ENCODE measurements at places on chromosomes 13 and 19.

DNA sequence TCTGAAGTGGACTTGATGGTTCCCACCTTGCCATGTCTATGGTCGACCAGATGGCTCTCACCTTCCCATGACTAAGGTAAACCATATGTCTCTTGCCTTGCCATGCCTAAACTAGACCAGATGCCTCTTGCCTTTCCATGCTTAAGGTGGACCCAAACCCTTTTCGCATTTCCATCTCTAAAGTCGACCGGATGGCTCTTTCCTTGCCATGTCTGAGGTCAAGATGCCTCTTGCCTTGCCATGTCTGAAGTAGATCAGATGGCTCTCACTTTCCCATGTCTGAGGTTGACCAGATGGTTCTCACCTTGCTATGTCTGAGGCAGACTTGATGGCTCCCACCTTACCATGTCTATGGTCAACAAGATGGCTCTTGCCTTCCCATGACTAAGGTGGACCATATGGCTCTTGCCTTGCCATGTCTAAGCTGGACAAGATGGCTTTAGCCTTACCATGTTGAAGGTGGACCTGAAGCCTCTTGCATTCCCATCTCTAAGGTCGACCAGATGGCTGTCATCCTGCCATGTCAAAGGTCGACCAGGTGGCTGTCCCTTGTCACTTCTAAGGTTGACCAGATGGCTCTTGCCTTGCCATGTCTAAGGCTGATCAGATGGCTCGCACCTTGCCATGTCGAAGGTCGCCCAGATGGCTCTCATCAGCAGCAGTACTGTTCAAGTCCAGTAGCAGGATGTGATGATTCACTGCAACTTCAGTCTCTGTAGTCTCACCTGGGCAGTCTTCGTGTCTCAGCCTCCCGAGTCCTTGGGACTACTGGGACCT lies 1439.4 kb downstream of the UQCRFS1 start:
- no peak for DNase-seq

DNA sequence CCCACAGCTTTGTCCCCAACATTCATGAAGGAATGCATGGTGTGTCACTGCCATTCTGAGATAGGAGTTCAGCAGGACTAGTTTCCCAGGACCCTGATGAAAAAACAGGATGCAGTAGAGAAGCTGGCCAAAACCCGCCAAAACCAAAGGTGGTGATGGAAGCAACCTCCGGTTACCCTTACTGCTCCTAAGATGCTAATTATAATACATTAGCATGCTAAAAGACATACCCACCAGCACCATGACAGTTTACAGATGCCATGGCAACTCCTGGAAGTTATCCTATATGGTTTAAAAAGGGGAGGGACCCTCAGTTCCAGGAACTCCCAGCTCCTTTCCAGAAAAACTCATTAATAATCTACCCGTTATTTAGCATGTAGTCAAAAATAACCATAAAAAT lies 59.9 kb upstream of the KCTD15 start:
- DNase-seq, result no peak

- no peak for DNase-seq
Observed at GRCh38 chr19:35562336-35562735, 1.1 kb downstream of the ATP4A start.

DNA sequence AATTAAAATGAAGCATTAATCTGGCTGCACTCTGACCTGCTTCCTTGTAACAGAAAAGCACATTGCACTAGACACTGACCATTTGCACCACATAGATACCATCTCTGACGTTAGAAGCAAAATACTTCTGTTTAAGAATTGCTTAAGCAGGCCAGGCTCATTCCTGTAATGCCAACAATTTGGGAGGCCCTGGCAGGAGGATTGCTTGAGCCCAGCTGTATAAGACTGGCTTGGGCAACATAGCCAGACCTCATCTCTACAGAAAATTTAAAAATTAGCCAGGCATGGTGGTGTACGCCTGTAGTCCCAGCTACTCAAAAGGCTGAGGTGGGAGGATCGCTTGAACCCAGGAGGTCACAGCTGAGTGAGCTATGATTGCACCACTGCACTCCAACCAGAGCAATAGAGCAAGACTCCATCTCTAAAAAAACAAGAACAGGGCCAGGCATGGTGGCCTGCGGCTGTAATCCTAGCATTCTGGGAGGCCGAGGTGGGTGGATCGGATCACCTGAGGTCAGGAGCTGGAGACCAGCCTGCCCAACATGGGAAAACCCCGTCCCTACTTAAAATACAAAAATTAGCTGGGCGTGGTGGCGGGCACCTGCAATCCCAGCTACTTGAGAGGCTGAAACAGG lies 7.0 kb upstream of the TLE6 start:
- DNase-seq, result no peak

DNA sequence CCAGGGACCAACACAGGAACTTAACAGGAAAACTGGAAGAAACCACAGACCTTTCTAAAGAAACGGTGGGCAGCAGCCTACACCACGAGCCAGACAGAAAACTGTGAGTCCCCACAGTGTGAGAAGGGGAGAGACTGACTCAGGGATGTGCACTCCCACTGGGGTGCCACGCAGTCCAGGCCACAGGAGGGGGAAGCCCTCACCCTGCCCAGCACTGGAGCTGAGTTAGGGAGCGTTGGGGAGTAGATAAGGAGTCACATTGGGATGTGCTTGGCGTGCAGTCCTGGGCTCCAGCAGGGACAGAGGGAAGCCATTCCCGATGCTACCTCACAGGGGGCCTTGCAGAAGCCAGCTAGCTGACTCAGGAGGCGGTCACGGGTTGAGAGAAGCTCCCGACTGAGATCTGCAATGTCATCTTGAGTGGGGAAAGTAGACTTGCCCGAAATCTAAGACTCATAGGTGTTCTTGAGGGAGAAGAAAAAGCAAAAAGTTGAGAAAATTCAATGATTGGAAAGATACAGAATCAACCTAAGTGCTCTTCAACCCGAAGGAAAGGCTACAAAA lies 17.3 kb downstream of the SIGLEC8 start:
- no peak for DNase-seq

DNA sequence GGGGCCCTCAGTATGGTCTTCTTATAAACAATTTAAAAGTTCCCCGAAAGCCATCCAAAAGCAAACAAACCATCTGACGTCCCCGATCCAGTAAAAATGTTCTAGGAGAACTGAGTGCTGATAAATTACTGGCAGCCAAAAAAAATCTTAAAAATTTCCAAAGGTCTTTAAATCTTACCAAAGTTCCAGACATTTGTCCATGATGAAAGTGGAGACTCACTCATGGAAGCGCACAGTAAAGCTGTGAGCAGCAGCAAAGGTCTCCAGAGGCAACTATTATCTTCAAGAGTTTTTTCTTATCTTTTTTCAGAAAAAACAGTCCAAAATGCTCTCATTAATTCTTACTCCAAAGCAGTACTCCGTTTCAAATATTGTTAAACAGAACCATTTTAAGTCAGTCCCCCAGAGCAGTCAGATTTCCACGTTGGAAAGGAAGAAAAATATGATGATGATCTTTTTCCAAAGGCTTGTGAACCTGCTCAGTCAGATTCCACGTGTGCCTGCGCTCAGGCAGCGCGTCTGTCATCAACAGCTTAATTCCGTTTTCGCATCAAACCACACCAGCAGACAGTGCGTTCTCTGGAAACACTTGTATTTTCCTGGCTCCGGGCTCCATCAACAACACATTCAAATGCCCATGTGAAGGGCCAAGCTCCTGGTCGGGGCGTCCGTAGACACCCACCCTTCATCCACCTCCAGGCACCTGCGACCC lies 85.4 kb downstream of the COL4A1 start:
- DNase-seq, result no peak

GRCh38 chr19:23070353-23071146 lies 46.3 kb upstream of the ZNF730 start:
- DNase-seq, result no peak

DNA sequence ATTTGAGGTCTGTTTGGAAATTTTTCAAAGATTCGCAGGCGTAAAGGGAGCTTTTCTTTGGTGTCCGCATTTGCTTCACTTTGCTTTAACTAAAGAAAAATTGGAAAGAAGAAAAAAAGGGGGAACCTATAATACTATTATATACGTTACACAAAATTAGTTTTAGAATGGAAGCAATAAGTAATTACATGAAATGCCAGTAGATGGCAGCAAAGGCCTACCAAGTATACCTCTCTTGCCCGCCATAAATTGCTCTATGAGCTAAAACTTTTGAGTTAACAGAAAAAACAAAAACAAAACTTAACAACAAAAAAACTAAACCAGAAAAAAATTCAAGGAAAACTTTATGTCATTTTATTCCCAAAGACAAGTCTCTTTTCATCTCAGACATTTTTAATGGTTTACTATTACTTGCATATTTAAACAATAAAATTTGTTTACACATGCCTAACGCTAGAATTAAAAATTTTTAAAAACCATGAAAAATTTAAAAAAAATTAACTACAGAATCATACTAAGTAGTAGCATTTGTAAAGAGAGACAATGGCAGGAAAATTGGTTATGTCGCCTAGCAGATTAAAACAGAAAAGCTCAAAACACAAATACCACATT lies 271.4 kb downstream of the NALCN start:
- peak; percentile 33 for DNase-seq

- DNase-seq, result no peak
Observed at GRCh38 chr13:30848332-30849027, 57.6 kb upstream of the MEDAG start.

- peak; percentile 88 for DNase-seq
Observed at GRCh38 chr19:48543121-48543710, 8.8 kb upstream of the SULT2B1 start.

DNA sequence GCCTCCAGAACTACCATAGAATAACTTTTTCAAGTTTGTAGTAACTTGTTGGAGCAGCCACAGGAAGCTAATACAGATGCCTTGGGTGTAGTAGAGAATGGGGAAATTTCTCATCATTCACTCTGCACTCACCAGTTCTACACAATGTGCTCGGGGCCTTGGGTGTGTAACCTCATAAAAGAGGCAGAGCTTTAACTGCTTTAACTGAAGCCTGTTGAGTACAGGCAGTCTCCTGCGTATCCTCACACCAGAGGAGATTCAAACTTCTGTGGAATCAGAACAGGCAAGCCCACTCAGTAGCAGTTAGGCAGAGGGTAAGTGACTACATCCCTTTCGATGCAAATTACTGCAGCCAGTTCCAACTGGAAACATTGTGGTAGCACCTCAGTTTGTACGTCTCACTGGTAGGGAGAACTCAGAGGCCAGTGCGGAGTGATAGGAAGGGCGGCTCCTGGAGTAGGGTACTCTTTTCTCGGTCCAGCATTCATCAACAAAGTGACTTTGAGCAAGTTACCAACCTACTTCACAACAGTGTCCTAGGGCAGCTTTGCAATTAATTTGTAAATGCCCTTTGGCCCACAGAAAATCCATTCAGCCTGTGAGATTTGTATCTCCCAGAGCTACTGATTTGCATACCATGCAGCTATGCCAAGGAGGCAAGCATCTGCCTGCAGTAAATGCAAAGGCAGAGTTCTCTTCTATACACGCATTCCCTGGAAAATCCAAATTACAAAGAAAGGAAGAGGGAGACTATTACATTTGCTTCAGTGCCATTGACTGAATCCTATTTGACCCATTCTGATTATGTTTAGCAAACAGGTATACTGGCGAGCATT lies 904.3 kb downstream of the DIAPH3 start:
- DNase-seq, result no peak

DNA sequence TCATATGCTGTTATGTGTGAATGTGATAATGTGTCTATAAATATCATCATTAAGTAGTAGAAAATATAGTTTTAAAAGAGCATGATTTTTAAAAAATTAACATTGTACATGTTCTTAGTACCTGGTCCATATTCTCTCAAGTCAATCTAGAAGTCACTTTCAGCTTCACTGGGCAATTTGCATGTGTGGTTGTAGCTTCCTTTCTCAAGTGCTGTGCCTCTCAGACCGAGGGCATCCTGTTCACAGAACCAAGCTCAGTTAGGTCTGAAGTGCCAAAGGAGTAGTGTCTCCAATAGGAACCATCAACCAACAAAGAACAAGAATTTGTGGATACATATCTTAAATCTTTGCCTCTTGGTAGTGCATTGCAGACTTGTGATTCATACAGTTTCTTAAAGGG lies 541.8 kb upstream of the SLC10A2 start:
- no peak for DNase-seq

DNA sequence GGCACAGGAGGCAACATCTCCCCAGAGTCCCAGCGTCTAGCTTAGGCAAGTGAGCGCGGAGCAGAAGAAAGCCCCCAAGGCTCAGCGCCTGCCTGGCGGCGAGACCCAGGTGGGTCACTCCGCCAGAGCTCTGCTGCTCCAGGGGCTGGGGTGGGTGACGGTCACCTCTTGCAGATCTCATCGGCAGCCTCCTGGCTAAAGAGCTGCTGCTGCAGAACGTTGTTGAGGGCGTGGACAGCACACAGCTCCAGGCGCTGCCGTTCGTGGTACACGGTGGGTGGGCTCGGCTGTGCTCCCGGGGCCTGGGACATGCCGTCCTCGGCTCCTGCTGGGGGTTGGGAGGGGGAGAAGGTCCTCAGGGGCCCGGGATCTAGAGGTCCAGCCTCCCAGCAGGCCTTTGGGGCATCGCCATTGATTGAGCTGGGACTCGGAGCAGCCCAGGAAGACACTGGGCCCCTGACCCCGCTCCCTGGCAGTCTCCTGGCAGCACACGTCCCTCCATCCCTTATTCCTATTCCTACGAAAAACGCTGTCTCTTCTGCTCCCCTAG lies 795 bp downstream of the JOSD2 start:
- no peak for DNase-seq

GRCh38 chr19:39917561-39918182 lies 16.8 kb downstream of the FCGBP start:
- DNase-seq, result no peak

GRCh38 chr19:15115762-15116615 lies 8.8 kb downstream of the SYDE1 start:
- DNase-seq, result no peak

Data from RWPE1 (cell line).